ENCODE measurements at places on chromosomes 1 and 21.

DNA sequence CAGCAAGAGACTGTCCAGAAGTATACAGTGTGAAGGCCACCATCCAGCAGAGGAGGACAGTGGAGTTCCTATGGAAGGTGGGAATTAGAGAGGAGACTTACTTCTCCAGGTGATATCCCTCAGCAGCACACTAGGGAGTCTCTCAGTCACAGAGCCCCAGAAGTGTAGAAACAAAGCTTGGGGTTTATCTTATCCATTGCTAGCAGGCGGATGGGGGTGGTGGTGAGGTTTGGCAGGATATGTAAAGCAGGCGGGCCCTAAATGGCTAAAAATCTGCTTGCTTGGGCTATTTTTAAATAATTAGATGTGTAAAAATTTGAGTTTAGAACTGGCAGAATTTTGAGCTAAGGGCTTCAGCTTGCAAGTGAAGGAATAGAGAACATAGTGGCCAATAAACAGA is 50.1 kb upstream of the RGS18 start:
- no peak for DNase-seq

- DNase-seq = no peak
These were observed 27.5 kb upstream of the PRKACB start for GRCh38 chr1:84116558-84116957.

- DNase-seq = no peak
These were observed 93.0 kb downstream of the CLIC6 start for GRCh38 chr21:34761758-34762330.

DNA sequence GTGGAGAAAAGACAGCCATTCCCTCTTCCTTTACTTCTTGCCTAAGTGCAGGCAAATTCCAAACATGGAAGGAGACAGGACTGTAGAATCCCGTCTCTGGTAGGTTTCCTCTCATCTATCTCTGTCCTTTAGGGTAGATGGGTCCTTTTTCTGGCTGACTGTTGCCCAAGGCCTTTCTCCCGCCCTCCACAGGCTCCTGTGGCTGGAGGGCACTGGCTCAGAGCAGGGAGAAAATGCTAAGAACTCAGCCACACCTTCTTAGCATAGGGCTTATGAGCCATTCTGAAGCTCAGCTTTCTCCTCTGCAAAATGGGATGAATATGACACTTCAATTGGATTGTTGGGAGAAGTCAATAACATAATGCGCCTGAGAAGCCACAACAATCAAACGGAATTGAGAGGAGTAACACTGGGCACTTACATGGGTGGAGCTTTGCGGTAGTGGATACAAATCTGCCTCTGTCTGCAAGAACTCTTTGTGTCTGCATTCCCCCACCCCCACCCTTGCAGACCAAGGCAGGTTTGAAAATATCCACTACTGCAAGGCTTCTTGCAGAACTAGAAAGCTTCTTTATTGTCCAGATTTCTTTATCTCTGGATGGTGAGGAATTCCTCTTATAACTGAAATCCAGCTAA is 94.7 kb downstream of the CSMD2 start:
- DNase-seq = no peak

- no peak for DNase-seq
These were observed 8.8 kb downstream of the USP16 start for GRCh38 chr21:29033301-29033700.

DNA sequence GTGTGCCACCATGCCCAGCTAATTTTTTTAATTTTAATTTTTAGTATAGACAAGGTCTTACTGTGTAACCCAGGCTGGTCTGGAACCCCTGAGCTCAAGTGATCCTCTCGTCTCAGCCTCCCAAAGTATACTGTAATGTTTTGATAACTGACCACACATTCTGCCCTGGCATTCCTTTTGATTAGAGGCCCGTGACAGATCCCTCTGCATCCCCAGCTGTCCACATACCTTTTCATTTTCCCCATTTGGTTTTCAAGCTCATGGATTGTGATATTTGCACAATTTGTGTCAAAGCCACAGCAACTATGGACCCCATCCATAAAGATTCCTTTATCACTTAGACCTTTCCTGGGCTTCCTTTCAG is 116.8 kb upstream of the ATP1A1 start:
- no peak for DNase-seq

GRCh38 chr1:228994676-228995594 is 259.7 kb downstream of the RHOU start:
- DNase-seq = no peak

DNA sequence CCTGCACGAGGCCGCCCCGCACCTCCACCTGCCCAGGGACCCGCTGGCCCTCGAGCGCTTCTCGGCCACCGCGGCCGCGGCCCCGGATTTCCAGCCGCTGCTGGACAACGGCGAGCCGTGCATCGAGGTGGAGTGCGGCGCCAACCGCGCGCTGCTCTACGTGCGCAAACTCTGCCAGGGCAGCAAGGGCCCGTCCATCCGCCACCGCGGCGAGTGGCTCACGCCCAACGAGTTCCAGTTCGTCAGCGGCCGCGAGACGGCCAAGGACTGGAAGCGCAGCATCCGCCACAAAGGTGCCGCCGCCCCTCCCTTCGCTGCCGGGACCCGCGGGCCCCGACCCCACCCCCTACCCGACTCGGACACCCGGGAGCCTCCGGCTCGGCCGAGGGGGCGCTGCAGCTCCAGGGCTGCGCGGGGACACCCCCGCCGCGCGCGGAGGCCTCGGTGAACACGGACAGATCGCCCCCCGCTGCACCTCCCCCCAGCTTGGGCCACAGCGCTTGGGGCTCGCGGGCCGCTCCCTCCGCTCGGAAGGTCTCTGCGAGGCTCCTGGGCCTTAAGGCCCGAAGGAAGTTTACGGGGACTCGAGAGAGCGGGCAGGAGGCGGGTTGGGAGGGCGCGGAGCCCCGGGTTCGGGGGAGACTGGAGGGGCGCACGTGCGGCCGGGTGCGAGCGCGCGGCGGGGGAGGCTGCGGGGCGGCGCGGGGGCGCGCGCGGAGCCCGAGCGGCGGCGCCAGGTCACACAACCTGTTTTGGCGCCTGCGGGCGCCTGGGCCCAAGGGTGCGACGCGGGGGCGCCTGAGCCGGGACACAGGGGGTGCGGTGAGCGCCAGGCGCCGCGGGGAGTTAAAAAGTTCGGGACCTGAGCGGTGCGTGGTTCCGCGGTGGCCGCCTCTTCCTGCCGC is 1.2 kb downstream of the SAMD11 start:
- no peak for DNase-seq

DNA sequence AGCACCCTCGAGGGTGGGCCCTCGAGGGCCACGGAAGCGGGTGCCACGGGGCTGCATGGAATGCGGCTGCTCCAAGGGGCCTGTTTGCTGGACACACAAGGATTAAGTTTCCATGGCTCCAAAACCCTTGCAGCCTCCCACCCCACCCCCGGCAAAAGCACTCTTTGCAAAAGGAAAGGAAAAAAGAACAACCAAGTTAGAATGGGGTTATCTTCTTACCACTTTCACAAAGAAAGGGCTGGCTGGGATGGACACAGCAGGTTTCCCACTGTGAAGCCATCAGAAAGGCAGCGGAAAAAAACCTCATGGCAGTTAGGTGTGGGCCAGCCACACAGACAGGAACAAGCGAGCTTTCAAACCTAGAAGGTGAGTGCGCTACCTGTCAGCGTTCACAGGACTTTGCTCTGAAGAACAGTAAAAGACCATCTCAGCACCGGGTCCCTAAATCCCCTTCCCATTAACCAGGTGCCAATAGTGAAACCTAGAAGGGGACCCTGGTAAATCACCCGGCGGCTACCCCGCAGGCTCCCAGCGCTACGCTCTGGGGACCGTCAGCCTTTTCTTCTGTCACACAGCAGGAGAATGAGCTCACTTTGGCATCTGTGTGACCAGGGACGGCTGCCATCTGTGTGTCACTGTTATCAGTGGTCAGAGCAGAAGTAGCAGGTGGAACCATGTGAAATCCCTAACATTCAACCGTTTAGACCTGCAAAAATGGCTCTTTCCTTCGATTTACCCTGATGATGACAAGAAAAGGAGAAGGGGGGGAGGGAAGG is 93.0 kb downstream of the SIM2 start:
- no peak for DNase-seq

DNA sequence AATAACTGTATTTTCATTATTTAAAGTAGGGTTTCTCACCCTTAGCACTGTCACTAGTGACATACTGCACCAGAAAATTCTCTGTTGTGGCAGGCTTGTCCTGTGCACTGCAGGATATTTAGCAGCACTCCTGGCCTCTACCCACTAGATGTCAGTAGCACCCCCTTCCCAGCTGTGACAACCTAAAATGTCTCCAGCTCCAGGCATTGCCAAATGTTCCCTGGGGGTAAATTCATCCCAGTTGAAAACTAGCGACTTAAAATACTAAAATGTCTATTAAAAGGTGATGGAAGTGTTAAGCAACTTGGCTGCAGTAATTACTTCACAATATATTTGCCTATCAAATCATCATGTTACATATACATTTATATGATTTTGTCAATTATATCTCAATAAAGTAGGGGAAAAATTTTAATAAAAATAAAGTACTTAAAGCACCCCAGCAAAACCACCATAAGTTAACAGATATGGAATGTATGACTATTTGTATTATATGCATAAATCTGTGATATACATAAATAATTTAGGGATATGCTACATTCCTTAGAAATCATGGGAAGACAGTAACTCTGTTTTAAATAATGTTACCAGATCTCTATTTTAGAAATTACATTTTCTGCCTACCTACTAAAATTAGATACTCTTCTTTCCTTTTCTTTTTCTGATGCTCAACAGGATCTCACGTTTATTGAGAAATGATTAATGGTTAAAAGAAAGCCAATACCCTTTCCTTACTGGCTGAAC is 74.6 kb downstream of the ARID4B start:
- peak; percentile 75 for DNase-seq

DNA sequence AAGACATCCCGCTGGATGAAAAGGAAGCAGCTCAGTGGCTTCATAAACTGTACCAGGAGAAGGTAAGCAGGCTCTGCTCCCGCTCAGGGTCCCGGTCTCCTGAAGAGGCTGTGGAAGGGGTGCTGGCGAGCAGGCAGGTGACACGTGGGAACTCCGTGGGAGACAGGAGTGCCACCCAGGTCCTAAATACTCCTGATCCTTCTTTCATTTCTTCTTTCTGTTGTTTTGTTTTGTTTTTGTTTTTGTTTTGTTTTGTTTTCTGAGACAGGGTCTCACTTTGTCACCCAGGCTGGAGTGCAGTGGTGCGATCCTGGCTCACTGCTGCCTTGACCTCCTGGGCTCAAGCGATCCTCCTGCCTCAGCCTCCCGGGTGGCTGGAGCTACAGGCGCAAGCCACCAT is 34.0 kb upstream of the TRAPPC10 start:
- no peak for DNase-seq

GRCh38 chr1:47521034-47521881 is 83.4 kb downstream of the FOXD2 start:
- DNase-seq = no peak

DNA sequence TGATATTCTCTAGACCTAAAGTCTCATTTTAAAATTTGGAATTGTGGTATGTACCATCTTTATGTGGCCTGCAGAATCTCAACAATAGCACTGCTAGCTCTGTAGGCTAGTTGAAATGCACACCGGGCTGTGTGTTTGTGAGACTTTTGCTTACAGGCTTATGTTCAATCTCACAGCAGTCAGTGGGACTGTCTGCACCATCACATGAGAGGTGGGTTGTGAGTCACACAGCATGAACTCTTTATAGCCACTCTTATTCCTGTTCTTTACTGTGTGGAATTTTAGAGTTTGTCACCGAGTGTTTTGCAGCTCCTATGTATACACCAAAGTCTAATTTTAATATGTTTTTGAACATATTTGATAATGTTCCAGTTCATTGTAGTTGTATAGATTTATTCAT is 74.6 kb downstream of the RASAL2 start:
- no peak for DNase-seq

DNA sequence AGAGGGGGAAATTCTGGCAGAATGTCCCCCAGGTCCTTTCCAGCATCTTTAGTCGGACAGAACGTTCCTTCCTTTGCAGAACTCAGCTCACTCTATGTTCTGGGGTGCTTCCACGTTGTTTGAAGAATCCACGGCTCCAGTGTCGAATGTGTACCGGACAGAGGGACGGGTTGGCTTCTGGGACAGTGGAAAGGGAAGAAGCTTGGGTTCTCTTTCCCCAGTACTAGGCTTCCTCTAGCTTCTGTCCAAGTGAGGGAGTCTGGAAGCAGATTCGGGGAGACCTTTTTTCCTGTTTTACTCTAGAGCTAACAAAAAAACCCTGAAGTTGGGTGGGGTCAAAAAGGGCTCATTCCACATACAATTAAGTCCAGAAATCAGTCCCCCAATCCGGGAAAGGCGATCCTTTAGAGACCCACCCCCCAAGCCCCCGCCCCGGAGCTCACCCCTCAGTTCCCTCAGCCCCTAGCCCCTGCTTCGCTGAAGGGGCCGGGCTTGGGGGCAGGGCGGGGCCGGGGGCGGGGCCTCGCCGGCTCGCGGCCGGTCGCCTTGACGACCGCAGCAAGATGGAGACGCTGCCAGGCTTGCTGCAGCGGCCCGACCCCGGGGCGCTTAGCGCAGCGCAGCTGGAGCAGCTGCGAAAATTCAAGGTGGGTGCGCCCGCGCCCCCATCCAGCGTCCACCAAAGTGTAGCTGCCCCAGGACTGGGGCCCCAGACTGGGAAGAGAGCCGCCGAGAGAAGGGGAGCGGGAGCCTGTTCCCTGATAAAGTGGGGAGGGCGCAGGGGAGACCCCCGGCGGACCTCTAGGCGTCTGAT is at the start of gene RIIAD1:
Gene RIIAD1, plus strand, starts transcription at position 549 of the 814 bp plus-strand sequence. Its CDS starts 15 bp downstream, at position 564.
- peak; percentile 63 for DNase-seq

DNA sequence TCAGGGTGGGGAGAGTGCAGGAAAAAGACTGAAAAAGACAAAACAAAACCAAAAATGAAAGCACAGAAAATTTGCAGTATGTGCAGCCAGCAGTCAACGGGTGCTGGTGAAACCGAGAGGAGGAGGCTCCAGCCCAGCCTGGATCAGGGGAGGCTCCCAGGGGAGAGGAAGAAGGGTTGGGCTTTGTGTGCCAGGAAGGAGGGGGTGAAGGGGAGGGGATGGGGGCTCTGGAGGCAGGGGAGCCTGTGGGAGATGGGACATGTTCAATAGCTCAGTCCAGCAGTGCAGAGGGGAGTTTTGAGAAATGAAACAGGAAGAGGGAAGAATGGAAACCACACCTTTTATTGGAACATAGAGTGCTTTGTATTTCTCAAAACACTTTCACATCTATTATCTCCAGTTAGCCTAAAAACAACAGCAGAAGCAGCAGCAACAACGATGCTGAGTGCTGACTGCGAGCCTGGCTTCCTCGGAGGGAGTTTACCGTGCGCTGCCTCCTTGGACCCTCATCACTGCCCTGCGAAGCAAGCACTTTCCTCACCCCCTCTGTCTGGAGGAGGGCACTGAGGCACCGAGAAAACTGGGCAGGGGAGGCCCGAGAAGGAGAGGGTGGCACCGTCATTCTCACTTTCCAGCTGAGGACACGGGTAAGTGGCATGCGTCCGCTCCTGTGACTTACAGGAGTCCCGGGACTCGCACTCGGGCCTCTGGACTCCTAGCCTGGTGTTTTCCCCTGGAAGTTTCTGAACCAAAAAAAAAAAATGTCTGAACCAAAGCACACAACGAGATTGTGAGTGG is 62.9 kb downstream of the MDM4 start:
- peak; percentile 62 for DNase-seq

DNA sequence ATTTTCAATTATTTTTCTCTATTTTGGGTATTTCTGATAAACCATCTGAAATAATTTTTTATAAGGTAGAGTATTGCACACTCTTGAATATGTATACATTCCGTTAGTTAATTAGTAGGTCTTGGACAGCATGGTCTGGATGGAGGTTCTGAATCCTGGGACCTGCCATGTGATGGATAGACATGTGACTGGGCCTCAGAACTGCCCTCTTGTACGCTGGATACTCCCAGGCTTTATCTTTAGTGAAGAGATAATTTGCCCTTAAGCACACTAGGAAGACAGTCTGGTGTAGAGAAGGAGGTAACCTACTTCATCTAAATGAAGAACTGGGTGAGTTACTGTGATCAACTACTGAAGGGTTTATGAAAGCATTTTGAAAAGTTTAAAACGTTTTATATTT is 48.9 kb downstream of the CNIH3 start:
- no peak for DNase-seq

- no peak for DNase-seq
These were observed 135.8 kb upstream of the PBX1 start for GRCh38 chr1:164423136-164423535.

Data from activated CD4-positive, alpha-beta memory T cell treated with anti-CD3 and anti-CD28 coated beads for 36 hours (primary cell).